Stimulated activated CD4-positive, alpha-beta T cell treated with anti-CD3 and anti-CD28 coated beads, Interleukin-4, amount 100 ng/mL, for 4 hours (primary cell): ENCODE measurements at places on chromosomes 7 and 10.

DNA sequence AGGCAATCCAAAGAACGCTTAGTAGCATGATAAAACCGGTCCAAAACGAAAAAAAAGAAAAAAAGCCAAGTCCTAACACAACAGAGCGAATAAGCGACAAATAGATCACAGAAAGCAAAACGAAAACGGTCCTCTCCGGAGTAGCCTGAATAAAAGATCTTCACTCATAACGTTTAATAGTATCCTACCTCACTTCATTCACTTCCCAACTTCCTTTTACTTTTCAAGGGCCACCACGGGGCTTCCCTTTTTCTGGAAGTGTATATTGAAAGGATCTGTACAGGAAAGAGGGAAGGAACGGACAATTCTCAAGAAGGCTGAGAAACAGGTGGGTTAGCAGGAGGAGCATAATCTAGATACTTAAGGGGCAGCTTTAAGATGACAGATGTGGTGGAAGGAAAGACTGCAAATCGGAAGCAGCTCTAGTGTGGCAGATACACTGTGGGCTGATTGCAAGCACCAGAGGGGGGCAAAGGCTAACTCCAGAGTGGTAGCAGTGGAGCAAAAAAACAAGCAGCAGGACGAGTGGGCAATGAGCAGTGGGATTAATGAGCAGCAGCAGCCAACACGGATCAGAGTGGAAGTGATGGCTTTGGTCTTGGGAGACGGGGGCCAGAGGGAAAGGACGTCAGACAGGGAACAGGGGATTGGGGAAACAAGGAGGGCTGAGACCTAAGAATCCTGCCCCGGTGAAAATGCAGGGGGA is 866 bp downstream of the CNOT4 start:
- peak; percentile 2 for DNase-seq

GRCh38 chr10:133079836-133080682 is 7.7 kb upstream of the ADGRA1 start:
- DNase-seq: no peak

DNA sequence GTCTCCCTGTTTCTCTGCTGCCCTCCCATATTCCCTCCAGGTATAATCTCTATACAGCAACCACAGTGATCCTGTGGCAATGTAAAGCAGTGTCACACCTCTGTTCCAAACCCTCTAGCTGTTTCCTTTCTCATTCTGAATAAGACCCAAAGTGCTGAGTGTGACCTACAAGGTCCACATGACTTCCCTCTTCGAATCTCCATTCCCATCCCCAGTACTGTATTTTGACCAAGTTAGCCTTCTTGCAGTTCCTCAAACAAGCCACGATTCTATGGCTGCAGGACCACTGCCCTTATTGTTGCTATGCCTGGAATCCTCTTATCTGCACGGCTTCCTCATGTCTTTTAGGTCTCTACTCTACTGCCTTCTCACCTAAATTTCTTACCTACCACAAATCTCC is 291.9 kb downstream of the DOCK4 start:
- DNase-seq: no peak

DNA sequence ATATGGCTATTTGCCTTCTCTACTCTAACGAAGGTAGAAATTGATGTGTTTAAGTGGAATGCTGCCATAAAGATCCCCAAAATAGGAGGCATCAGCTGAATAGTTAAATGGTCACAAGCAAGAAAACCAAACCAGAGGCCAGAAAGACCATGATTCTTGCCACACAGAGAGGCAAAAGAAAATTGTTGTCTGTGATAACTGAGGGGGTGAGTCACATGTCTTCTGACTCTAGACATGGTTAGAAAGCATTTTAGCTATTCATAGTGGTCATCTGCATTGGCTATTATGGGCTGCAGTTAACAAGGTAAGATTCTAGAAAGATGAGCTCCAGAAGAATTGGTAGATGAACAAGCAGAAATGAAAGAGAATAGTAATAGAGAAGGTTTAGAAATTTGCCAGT is 361.4 kb upstream of the NPSR1 start:
- DNase-seq: no peak

- DNase-seq: no peak
These were observed 128.5 kb downstream of the PLCE1 start for GRCh38 chr10:94122211-94122610.

- no peak for DNase-seq
These were observed 203.7 kb downstream of the IPMK start for GRCh38 chr10:58063861-58064480.

DNA sequence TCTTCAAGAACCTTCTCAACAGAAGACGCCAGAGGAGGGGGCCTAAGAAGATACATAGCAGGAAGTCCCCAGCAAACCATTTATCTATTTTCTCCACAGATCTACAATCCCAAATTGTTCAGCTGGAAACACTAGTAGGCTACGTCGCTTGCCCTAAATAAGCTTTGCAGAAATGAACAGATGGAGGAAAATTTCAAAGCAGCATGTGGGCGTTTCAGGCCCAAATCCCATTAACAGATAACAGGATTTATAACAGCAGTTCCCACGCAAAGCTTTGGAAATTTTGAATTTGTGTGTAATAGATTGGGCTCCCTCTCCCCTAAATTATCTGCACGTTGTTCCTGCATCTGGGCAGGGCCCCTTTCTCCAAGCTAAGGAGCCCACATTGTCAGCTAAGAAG is 60.6 kb upstream of the FRMD4A start:
- no peak for DNase-seq

GRCh38 chr7:78383096-78383880 is 584.7 kb downstream of the PHTF2 start:
- DNase-seq: no peak

DNA sequence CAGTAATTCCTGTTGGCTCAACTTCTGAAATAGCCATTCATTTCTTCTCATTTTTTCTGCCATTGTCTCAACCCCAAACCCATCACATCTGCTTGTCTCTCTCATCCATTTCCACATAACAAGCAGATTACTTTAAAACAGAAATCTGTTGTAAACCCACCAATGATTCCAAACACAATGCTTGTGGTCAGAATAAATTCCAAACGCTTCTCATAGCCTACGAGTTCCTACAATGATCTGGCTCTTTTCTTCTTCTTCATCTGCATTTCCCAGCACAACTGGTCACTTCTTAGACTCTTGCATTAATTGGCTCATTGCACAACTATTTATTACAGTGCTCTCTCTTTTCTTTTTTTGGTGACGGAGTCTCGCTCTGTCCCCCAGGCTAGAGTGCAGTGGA is 364.1 kb downstream of the GATA3 start:
- DNase-seq: no peak

GRCh38 chr7:135454060-135454459 is 55.8 kb downstream of the CNOT4 start:
- no peak for DNase-seq

- no peak for DNase-seq
These were observed 219.1 kb downstream of the PHTF2 start for GRCh38 chr7:78017591-78018100.

DNA sequence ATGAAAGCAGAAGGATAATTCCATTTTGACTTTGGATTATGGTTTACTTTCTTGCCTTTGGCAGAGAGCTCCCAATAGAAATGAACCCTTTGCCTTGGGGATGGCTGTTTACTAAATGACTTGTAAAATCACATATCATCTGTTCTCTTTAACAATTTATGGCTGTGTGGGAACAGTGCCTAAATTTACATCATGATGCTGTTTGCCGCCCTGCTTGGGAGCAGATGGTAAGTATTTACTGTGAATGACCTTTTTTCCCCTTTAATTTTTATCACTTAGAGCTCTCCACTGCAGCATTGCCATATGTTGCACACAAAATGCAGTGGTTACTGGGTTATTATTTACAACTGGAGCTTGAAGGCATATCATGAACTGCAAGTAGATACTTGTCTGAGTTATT is 13.4 kb downstream of the HEPACAM2 start:
- DNase-seq: no peak

DNA sequence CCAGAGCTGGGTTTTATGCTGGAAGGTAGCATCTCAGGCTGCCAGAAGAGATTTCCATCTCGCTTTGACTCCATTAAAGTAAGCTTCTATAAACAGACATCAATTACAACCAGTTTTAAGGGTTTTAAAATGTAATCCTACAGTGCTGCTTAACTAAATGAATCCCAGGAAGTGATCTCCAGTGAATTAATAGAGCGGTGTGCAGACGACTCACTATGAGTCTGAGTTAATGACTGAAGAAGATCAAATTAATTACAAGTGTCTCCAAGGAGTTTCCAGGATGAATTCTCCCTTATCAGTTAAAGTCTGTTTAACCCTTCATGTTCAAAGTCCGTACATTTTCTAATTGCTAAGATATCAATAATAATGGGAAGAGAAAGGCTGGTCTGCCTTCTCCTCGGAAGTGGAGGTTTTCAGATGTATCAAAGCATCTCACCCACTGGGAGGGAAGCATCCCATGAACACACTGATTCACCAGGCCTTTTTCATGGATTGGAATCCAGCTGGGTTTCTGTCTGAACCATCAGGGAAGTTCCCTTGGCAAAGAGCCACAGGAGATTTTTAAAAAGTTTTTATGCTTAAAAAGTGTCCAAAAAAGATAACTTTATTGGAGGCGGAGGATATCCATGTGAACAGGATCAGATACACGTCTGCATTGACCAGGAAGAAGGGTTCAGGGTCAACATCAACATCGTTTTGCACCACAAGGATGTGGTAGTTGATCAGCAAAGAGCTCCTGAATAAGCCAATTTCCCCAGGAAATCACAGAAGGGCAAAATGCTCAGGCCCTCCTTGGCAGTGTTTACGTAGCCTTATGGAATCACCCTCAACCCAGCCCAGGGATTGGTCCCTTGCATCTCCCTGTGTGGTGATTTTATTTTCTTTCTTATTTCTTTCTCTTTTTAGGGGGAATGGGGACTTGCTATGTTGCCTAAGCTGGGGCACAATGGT is 288.2 kb downstream of the POU6F2 start:
- no peak for DNase-seq

GRCh38 chr10:114492351-114493037 is 88.2 kb upstream of the AFAP1L2 start:
- peak; percentile 47 for DNase-seq

- DNase-seq: no peak
These were observed 34.1 kb downstream of the KCNMA1 start for GRCh38 chr10:77603534-77603927.

GRCh38 chr10:97434557-97434956 is 8.6 kb downstream of the PGAM1 start:
- no peak for DNase-seq

DNA sequence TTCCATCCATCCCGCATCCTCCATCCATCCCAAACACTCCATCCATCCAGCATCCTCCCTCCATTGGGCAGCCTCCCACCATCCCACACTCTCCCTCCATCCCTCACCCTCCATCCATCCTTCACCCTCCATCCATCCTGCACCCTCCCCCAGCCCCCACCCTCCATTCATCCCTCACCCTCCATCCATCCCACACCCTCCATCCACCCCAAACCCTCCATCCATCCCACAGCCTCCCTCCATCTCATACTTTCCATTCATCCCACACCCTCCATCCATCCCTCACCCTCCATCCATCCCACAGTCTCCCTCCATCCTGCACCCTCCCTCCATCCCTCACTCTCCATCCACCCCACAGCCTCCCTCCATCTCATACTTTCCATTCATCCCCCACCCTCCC is 60.4 kb downstream of the FOXI2 start:
- no peak for DNase-seq

DNA sequence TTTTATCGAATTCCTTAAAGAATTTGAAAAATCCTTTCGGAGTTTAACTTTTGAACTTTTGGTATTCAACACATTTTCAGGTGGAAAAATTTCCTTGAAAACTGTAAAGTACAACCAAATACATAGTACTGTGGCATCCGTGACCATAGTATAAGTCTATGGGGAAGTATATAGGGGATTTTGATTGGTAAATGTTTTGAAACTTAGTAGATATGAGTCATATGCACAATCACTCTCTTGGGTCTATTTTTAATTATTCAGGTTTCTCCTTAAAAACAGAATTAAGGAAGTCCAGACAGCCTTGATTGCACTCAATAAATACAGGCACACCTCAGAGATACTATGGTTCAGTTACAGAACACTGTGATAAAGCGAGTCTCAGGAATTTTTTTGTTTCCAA is 64.2 kb downstream of the AVL9 start:
- DNase-seq: no peak

GRCh38 chr10:133173860-133174640 is 14.0 kb downstream of the KNDC1 start:
- DNase-seq: no peak

- DNase-seq: no peak
These were observed 14.2 kb downstream of the ZNF775 start for GRCh38 chr7:150393325-150393724.

DNA sequence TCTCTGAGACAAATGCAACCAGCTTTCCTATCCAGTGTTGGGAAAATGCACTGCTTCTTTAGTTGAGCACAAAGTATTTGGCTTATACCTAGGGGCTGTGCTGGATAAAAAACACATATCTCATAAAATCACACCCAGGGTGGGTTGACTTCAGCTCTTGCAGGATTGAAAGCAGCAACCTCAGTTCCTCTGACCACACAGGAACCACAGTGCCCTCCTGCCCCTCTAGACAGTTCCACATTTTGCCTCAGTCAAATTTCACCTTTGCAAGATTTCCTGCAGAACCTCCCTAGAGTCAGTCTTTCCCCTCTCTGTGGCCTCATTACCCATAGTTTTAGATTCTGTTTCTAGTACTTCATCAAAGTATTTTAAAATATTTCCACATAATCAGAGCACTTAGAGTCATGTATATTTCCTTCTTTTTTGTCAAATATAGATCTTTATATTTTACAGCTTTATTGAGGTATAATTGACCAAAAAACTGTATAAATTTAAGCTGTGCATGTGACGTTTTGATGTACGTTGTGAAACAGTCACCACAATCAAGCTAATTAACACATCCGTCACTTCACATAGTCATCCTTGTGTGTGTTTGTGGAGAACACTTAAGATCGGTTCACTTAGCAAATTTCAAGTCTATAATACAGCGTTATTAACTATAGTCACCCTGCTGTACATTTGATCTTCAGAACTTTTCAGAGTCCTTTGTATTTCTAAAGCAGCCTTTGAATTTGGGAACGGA is 37.0 kb upstream of the EGR2 start:
- DNase-seq: no peak

DNA sequence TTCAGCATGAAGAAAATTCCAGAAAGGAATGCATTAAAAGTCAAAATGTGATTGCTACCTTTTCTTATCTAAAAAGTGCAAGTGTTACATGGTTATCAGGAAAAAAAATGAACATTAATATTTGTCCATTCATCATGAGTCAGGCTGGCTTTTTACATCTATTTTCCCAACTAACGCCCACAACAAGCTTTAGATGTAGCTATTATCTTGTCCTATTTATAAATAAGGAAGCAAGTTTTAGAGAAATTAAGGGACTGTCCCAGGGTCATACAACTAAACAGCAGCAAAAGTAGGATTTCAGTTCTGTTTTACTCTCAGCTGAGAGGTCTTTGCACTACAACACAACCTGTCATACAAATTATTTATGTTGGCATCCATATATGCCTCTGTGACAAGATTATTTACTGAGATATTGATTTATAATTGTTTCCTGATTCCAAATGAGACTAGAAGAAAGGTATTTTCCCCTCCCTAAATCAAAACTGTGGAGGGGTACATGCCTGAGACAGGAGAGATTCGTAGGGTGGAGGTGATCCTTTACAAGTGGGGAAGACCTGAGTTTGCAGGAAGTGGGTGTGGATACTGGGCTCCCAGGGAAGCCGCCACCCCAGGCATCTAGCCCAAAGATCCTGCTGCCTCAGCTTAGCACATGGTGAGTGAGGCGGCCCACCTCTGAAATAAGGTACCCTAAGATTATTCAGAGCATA is 57.2 kb upstream of the ARID5B start:
- DNase-seq: no peak
